ENCODE measurements at places on chromosomes 3 and 15.

DNA sequence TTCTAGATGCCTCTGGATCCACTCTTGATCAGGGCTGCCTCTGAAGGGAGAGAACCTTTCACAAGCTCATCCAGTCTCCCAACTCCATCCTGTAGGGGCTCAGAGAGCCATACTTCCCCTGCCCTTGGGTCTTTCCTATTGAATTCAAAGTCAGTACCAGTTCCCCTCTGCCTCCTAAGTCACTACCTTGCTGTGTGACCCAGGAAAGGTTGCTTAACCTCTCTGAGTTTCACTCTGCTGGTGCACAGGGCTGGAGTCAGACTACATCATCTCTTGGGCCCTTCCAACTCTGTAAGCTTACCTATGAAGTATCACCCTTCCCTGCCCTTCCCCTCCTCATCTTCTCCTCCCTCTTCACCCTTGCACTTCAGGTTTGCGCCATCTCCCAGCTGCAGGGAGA, 117.9 kb downstream of the MEGF11 start:
- DNase-seq = no peak

DNA sequence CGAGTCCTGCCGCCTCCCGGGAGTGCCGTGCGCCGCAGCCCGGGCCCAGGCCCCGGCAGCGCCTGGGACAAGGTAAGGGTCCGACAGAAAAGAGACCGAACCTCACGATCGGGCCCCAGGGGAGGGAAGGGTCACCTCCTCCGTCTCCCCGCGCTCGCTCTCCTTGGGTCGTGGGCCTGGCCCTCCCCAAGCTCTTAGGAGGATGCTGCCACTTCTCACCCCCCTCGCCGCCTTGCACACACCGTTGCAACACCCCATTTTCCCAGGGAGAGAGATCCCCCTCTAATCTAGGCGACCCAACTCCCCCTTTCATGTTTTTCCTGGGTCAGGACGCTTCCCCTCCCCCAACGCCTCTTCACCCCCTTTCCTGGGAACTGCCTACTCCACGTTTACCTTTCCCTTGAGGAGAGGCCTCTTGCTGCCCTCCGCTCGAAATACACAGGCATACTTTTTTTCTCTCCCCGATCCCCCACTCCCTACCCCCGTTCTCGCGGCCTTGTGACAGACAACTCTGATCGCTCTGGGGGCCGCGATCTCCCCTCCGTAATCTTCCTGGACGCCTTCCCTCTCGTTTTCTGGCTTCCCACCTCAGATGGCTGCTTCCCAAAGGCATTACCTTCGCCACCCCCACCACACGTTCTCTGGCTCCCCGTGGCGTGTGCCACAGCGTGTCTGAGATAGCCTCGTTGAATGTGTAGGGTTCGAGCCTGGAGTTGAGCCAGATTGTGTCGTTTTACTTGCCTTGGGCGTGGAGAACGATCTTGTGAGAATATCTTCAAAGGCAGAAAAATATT, 688 bp downstream of the SETD5 start:
- peak; percentile 28 for DNase-seq

DNA sequence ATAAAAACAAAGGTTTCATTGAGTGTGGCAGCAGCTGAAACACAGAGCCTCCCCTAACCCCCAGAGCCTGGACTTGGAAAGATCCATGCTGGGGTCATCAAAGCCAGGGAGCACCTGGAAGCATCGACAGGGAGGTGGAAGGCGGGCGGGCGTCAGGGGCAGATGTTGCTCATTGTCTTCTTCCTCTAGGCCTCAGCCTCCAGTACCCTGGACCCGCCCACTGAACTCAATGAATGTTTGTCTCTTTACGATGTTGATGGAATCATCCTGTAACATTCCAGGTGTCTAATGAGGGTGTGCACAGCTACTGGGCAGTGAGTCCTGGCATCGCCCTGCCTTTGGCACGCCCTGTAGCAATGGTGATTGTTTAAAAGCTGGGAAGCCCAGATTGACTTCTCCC, 9.8 kb downstream of the GP5 start:
- no peak for DNase-seq

GRCh38 chr3:54434756-54435155, 312.4 kb downstream of the CACNA2D3 start:
- DNase-seq = no peak

DNA sequence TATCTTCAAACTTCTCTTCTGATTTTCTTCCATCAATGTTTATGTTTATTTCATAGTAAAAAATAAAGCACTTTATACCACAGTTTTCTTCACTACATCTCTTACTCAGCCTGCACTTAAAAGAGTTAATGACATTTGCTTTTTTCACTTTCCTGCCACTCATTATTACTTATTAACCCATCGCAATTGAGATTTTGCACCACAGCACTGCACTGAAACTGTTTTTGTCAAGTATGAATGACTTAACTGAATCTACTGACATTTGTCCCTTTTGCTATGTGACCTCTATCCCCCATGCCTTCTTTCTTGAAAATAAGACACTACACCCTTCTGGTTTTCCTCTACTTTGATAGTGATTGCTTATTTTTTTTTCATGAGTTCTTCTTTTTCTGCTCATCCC, 739.7 kb upstream of the DPPA4 start:
- DNase-seq = no peak

- no peak for DNase-seq
Observed at GRCh38 chr3:151393941-151394340, 9.4 kb upstream of the P2RY12 start.

DNA sequence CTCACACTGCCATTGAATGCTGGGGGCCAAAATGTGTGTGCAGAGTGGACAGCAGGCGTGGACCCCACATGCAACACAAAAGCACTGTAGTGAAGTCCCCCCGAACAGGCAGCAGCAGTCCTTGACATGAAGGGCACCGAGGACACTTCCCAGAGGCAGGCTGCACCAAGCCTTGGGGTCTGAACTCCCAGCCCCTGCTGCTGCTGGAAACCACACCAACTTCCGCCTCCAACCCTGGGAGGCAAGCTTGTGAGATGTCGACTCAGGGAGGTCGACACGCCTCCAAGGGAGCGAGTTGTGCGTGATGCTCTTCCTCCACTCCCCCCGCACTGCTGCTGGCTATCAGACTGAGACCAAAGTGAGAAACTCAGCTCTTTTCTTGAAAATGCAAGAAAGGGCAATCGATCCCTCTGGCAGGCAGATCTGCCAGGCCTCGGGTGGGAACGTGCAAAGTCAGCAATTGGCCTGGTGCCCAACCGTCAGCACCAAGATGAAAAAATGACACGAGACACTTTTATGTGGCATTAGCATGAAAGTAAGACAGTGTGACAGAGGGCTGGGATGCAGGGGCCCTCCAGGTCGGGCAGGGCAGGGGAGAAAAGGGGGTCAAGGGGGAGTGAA, 43.6 kb downstream of the WHAMM start:
- DNase-seq = no peak
